ENCODE measurements at places on chromosomes 16 and 17.

DNA sequence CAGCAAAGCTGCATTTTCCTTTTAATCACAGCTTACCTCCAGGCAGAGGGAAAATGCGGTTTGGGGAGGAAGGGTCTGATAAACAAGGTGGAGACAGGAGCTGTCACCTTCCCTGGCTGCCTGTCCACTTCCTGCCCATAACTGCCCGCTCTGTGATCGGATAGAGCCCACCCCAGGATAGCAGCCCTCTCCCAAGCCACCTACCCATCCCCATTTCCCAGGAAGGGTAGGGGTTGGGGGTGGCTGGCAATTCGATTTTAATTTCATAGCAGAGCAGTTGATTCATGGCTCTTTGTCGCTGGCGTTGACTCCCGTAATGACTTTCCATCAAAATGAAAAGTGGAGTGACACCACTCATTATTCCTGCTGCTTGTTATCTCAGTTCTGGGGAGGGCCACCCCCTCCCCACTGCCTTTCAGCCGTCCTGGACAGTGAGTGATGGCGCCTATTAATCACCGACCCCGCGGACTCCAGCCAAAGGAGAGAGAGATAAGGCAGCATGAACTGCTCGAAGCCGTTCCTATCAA is 11.2 kb downstream of the CDK5RAP3 start:
- no peak for DNase-seq

GRCh38 chr16:80407265-80407987 is 133.4 kb upstream of the DYNLRB2 start:
- DNase-seq = no peak

- DNase-seq = no peak
Measured at GRCh38 chr16:71623597-71623996, 2.4 kb upstream of the MARVELD3 start.

GRCh38 chr17:78359321-78359996 is 418 bp downstream of the SOCS3 start:
- DNase-seq = no peak

- no peak for DNase-seq
Measured at GRCh38 chr16:74680681-74681080, 14.0 kb upstream of the RFWD3 start.

DNA sequence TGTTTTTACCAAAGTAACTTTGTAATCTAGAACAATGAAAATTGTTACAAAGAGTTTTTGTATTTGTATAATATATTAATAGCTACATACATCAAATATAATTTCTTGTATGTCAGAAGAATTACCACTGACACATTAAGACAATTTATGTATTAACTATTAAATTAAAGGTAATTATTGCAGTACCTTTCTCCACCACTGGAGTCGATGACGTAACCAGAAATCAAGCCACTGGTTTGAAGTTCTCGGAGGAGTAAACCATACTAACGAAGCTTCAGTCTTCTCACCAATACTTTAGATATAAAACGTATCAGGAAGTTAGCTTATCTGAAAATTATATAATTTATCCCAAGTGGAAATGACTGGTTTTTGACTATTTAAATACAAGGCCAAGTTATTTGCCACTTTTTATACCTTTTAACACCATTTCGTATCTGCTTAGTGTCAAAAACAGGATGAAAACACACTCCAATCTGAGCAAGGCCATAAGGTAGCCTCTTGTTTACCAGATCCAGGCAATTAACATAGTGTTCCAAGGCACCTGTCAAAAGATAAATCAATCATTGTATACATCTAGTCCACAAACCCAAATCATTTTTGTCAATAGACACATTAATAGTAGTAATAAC is 4.3 kb downstream of the POLG2 start:
- DNase-seq = no peak

GRCh38 chr17:79529661-79530081 is 81.2 kb downstream of the RBFOX3 start:
- DNase-seq = no peak

- DNase-seq = no peak
Measured at GRCh38 chr17:59199398-59199797, 10.4 kb upstream of the SMG8 start.

Measured in COLO829 (cell line).